ENCODE measurements at places on chromosomes 2 and 18.

GRCh38 chr2:39693245-39693644, 27.5 kb downstream of the TMEM178A start:
- DNase-seq = no peak

- peak; percentile 86 for DNase-seq
Measured at GRCh38 chr2:100242891-100243619, 79.2 kb downstream of the LONRF2 start.

GRCh38 chr2:31191931-31192330, 25.4 kb downstream of the CAPN14 start:
- DNase-seq = no peak

DNA sequence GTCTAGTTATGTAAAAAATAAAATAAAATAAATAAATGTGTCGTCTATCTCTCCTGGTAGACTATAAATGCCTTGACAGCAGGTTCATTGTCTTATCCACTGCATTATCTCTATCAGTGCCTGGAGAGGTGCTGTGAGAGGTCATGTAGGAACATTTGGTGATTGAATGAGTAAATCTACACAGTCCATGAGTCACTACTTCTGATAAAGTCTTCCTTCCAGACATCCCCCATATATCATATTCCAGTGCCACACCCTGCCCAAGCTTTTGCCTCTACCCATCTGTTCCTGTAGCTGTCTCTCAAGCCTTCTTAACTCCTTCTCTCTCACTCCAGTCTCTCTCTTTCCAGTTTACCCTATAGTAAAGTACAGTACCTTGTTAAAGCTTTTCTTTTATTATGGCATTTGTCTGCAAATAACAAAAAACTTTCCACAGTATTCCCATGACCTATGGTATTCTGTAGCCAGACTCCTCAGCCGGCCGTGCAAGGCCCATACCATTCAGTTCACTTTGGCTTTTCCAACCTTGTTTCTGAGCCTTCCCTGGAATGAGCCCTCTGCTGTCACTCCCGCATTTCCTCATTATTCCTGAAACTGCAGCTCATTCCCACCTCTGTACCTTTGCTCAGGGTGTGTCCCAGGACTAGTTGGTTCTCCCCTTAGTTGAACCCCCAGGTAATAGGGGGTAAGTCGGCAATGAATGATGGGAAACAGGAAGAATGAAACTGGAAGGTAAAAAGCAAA, 37.5 kb downstream of the ANXA4 start:
- DNase-seq = no peak

DNA sequence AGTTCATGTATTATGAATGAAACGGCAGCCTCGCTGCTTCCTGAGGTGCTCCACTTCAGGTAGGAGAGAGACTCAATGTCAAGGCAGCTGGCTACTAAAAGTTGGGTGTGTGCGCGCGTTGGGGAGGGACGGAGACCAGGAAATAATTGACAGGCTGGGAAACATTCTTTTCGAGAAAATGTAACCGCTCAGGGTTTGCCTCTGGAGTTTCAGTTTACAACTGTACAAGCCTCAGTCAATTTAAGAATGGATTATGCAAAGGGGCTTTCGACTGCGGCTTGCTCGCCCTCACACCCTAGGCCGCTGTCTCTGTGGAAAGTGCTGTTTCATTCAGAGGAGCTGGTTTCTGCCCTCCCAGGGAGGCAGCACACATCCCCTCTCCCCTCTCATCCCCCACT, 4.4 kb upstream of the SPRED2 start:
- DNase-seq = no peak

DNA sequence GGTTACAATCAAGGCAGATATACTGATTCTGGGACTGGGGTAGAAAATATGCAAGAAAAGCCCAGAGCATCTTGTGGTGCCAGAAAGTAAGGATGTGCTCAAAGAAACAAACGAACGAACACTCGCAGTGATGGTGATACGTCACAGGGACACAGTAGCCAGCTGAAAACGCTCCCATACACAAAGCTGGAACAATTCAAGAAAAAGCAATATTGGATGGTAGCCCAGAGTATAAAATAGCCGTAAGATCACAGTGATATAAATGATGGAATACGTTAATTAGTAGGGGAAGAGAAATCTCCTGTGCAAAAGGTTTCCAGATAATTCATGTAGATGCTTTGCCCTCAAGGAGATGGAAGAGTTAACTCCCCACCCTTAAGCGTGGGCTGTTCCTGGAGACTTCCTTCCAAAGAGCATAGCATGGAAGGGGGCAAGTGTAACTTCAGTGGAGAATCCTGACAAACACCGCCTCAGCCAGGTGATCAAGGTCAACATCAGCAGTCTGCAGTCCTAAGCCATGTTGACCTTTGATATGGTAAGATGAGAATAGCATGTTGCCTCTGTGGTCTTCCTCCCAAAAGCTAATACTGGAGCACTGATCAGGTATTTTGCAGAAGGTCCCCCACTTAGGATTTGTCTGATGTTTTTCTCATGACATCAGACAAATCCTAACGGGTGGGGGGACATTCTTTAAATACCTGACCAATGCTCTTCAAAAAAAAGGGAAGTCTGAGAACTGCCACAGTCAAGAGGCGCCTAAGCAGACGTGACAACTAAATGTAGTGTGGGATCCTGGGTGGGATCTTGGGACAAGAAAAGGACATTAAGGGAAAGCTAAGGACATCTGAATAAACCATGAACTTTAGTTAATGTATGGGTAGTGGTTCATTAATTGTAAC, 99.0 kb downstream of the NCK2 start:
- DNase-seq = no peak

DNA sequence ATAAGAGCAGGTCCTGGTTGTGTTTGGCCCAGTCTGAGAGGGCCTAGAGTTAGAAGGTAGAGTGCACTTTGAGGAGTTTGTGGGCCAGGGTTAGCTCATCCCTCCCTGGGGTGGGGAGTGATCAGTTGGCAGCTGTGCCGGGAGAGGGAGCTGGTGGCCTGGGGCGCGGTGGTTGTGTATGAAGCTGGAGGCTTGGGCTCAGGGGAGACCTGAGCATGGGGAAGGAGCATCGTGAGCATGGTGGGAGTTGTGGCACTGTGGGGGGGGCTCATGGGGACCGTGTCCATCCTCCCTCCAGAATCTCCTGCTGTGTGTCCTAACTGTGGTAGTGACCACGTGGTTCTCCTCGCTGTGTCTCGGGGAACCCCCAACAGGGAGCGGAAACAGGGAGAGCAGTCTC, 13.6 kb downstream of the STK11IP start:
- DNase-seq = no peak

DNA sequence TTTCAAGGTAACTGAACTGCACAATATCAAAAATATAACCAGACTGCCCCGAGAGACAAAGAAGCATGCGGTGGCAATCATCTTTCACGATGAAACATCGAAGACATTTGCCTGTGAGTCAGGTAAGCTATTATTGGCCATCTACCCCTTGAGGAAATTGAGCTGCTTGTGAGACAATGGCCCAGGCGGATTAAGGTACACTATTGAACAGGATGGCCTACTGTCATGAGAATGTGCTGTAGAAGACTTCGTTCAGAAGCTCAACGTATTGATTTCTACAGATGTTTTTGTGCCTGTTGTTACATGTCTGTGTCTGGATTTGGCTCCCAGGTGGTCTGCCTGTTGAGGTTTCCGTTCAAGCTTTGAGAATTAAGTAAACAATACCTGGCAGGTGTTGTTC, 198.7 kb downstream of the DOK6 start:
- DNase-seq = no peak

GRCh38 chr2:119650846-119651370, 28.1 kb upstream of the TMEM177 start:
- DNase-seq = no peak

GRCh38 chr2:121008975-121009374, 273.3 kb downstream of the GLI2 start:
- peak; percentile 68 for DNase-seq

DNA sequence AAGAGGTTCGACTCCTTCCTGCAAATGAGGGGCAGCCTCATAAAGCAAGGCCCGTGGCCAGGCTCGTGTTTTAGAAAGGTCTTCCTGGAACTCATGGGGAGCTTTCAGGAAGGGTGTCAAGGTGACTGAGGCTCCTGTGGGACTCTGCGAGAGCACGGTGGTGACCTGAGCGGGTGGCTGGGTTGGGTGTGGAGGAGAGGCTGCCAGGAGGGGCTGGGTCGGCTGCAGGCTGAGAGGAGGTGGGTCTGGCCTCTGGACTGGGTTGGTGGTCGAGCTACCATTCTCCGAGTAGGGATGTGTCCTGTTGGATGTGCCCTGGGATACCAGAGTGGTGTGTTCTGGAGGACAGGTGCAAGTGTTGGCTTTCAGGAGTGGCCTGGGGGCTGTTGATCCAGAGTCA, 86.4 kb downstream of the DGKD start:
- DNase-seq = no peak

GRCh38 chr2:80971-81736, 34.8 kb upstream of the FAM110C start:
- DNase-seq = no peak

- DNase-seq = no peak
Measured at GRCh38 chr18:39746201-39746600, 2180.6 kb upstream of the CELF4 start.

DNA sequence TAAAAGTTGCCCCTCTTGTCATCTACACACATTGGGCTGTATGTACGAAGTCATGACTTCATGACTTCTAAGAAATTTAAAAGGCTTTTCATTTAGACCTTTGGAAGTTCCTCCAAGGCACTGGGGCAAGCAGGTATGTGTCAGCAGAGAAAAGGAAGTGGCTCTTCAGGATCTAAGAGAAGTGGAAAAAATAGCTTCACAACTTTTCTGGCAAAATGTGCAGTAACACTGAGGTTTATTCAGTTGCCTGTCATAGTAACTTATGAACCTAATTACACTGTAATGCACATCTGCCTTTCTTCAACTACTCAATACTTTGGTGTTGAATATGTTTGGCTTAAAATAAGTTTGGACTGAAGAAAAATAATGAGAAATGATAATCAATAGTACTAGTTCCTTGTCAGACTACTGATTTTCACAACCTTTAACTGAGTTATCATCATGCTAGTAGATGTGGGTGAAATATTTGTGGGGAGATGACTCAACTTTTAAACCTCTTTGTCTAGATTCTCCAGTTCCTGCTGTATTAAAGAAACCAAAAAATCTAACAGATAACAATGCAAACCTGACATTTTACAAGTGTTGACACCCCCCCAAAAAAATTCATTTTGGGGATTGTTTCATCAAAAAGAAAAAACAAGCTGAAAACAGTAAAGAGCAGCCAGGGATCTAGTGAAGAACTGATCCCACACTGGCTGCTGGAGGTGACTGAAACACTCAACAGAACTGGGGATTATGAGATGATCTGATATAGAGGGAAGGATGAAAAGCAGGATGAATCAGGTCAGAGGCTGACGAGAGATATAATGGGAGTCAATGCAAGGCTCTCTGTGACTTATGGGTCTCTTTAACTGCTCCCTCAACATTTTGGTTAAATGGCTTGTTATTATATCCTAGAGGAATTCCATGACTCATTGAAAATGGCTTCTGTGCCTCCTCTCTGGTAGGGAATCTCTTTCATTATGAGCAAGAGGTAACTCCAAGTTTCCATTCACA, 84.6 kb downstream of the COLEC12 start:
- no peak for DNase-seq

- no peak for DNase-seq
Measured at GRCh38 chr2:15127301-15127700, 433.8 kb downstream of the NBAS start.

DNA sequence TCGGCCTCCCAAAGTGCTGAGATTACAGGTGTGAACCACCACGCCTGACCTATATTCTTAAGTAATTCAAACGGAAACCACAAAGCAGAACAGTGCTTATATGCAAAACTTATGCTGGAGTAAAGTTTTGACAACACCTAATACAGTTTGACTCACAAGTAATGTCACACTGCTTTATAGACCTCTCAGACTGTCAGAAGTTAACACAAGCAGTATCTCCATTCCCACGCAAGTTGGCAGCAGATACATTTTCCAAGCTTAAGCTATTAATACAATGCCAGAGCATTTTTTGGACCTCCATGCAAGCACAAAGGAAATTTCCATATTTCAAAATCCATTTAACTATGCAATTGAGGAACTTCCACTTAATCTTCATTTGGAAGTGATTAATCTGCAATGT, 21.0 kb upstream of the SANBR start:
- DNase-seq = no peak

DNA sequence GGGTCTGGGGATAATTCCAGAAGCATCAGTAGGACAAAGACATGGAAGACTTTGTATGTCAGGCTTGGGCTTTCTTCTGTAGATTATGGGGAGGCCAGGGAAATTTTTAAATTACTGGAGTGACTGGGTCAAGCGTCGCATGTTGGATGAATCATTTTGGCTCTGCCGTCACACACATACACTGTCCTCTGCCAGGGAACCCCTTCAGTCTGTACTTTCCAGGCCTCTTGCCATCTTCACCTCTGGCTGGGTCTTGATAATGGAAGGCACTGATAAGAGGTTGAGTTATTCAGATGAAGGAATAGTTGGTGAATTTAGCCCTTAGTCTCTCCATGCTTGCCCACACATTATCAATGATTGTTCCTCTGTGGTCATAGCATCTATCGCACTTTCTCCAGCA, 895.1 kb upstream of the CELF4 start:
- no peak for DNase-seq

GRCh38 chr2:238600506-238601432, 174.0 kb downstream of the ASB1 start:
- DNase-seq = no peak

DNA sequence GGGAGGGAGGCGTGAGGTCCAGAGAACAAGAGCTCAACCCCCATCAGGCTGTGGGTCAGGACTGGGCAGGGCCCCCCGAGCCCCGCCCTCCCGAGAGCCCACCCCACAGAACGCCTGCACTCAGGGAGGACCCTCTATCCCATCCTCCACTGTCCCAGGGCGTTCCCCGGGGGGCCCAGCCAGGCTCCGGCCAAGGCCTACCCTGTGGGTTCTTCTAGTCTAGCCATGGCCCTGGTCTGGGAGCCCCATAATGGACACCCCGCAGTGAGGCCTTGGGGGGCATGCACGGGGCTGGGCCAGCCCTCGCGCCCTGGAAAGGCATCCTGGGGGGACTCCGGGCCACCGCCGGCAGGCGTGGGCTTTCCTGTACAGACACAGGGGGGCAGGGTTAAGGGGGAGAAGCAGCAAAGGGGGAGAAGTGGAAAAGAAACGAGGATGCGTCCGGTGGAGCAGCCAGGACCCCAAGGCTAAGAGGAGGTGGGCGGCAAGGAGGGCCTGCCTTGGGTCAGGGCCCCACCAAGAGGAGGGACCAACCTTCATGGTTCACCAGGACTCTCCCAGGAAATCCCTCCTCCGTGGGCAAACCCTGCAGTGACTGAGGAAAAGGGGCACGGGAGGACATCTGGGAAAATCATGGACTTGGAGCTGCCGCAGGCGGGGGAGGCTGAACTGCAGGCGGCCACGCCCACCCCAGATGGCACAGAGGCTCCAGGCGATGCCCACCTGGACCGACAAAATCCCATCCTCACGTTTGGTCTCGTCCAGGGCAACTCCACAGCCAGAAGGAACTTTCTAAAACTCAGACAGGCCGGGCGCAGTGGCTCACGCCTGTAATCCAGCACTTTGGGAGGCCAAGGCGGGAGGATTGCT, 2.7 kb upstream of the CROCC2 start:
- no peak for DNase-seq

DNA sequence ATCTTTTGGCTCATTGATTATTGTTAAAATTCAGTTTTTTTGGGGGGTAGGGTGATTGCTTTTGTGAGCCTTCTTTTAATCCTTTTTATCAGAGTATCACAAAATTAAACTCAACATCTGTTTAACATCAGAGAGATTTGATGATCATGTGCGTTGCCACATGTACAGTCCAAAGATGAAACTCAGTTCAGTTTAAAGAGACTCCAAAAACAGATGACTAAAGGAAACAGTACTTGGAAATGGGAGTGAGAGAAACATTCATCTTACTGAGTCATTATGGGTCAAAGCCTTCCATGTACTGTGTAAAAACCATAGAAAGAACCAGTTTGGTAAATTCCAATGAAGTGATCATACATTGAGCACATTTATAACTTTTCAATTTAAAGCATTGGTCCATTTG, 53.0 kb downstream of the LYPD6 start:
- DNase-seq = no peak

Data from H9 (cell line).